ENCODE measurements at places on chromosomes 7 and 10.

GRCh38 chr7:74025146-74025545, 2.8 kb upstream of the ELN start:
- no peak for DNase-seq

GRCh38 chr10:98403812-98404504, 11.0 kb downstream of the PYROXD2 start:
- DNase-seq, result no peak

DNA sequence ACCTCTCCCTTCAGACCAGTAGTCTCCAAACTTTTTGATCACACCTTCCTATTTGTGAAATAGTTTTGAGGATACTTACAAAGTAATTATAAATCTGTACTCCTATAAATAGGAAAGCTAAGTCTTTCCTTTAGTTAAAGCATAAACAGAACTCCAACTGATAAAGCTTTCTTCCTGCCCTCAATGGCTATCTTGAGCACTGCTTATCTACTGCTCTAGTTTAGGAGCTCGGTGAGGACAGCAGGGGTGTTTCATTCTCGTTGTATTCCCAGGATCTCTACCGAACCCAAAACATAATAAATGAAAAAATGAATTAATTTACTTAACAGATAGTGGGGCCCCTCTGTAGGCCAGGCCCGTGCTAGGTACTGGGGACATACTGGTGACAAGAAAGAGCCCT, 17.7 kb downstream of the SORBS1 start:
- no peak for DNase-seq

GRCh38 chr10:14639637-14640036, 135.1 kb downstream of the FAM107B start:
- no peak for DNase-seq

DNA sequence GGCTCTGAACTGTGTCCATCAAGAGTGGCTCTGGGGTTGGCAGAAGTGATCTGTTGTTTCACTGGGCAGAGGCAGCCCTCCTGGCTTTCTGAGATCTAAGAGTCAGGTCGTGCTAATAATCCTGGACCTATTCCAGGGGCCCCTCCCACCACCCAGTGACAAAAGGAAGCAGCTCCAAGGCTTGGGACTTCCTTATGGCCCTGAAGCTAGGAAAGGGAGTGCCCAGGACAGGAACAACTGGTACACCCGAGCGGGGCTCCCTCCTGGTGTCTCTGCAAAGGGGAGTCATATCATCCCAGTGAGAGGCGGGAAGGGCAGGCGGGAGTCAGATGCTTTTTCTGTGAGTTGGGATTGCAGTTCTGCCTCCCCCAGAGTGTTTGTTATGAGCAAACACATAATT, 32.3 kb downstream of the RPS24 start:
- DNase-seq, result no peak

GRCh38 chr10:19500959-19501358, 315.3 kb upstream of the PLXDC2 start:
- no peak for DNase-seq

DNA sequence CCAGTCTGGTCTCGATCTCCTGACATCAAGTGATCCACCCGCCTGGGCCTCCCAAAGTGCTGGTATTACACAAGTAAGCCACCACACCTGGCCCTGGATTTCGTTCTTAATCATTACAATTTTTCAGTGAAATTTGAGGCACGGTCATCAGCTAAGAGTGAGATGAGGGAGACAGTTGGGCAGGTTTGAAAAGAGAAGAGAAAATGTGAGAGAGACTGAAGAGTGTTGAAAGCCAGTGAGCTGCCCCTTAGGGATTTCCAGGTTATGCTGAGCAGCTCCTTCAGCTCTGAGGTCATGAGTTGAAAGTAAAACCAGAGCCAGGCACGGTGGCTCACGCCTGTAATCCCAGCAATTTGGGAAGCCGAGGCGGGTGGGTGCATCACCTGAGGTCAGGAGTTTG, 5.9 kb upstream of the UPF2 start:
- no peak for DNase-seq

- no peak for DNase-seq
Measured at GRCh38 chr10:45505311-45505710, 131.3 kb downstream of the ALOX5 start.

DNA sequence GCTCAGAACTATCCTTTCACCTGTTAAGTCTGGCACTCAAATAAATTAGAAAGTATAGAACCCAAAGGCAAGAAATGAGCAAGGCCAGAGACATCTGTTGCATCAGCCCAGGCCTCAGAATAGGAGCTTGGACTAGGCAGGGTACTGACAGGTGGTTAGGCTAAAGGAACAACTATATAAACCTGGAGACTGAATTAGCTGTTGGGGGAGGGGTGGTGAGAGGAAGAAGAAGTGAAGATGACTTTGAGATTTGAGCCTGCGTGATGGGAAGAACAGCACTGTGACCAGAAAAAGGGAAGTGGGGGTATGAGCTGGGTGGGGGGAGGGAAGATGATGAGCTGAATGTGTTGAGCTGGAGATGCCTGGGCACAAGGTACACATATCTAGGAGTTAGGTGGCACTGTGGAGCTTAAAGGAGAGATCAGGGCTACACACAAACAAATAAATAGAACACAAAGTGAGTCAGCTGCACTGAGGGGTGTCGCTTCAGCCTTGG, 244.7 kb downstream of the PTEN start:
- DNase-seq, result no peak

DNA sequence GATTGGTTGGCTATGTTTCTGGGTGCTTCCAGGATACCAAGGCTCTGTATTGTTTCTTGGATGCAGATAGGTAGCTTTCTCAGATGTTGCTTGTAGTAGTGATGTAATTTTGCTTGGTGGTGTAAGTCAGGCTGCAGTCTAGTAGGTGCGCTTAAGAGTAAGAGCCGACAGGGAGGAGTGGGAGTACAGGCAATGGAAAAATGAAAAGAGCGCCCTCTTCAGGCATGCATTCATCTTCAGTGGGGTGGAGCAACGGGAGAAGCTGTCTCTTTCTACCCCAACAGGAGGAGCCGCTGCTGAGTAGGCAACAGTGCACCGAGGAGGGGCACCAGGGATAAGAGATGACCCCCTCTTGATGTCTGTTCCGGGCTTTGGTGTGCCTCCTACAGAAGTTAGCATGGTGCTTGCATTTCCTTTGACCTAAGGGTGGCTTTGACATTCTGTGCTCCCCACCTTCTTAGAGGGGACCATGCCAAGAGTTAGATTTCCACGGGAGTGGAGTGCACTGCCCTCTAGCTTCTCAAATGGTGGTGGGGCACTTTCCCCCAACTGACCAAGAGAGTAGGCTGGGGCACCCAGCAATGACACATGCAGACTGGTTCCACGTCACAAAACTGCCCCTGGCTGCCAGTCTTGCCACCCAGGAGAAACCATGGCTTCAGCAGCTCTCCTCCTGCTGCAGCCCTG, 56.1 kb downstream of the ZNF783 start:
- DNase-seq, result no peak

DNA sequence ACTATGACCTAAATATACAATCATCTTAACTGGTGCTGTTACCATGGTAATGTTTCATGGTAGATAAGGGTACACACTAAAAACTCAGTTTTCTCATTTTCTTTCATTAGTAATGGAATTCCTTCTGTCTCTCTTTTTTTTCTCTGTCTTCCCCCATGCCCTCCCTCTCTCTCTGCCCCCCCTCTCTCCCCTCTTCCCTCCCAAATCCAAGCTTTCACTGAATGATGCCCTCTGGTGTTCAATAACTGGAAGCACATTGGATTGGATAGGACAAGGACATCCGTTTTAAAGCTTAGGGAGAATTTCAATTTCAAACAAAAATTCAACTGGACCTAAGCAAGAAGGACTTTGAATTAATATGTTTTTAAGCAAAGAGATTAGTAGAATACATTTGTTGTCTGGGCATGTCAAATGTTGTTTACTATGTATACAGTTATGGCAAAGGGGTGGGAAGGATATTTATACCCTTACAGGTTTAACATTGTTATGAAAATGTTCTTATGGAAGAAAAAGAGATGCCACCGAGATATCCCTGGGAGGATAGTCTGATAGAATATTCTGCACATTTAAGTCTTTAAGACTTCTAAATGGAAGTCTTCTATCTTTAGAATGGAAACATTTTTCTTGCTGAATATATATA, 6.1 kb downstream of the CHRM2 start:
- no peak for DNase-seq

DNA sequence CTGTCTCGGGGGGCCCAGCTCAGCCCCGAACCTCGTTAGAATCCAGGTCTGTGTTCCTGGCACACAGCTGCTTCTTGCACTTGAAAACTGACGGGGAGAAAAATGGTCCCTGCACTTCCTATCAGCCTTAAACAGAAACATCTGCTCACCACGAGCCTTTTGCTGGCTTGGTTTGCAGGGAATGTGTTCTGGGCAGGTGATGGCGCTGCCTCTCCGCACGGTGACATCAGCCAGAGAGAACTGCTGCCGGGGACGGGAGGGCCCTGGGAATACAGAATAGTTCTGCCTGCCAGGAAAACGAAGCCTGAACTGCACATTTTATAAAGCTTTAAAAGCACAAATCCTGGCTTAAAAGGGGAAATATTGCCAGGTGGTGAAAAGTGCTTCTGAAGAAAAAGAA, 622.5 kb downstream of the TYW1 start:
- DNase-seq, result no peak

- DNase-seq, result no peak
Measured at GRCh38 chr7:134448356-134449229, 10.3 kb downstream of the AKR1B1 start.

DNA sequence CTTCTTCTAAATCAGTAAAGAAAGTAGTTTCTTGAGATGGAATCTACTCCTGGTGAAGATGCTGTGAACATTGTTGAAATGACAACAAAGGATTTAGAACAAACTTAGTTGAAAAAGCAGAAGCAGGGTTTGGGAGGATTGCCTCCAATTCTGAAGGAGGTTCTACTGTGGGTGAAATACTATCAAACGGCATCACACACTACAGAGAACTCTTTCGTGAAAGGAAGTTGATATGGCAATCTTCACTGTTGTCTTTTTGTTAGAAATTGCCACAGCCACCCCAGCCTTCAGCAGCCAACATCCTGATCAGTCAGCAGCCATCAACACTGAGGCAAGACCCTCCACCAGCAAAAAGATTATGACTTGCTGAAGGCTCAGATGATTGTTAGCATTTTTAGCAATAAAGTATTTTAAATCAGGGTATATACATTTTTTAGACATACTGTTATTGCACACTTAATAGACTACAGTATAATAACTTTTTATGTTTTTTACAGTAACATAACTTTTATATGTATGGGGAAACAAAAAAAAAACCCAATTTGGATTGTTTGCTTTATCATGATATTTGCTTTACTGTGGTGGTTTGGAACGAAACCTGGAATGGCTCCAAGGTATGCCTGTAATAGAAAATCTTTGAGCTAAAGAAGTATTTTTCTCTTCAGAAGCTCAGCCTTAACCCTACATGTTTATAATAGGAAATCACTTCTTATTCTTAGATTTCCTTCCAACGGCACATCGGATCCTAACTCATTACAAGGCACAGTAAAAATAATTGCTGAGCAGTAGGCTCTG, 257.3 kb downstream of the LRMDA start:
- DNase-seq, result no peak

- no peak for DNase-seq
Measured at GRCh38 chr10:103838070-103838395, 17.3 kb downstream of the SH3PXD2A start.

- no peak for DNase-seq
Measured at GRCh38 chr10:88076027-88076880, 212.8 kb downstream of the PTEN start.

GRCh38 chr10:3054851-3055199, 12.5 kb upstream of the PFKP start:
- no peak for DNase-seq

DNA sequence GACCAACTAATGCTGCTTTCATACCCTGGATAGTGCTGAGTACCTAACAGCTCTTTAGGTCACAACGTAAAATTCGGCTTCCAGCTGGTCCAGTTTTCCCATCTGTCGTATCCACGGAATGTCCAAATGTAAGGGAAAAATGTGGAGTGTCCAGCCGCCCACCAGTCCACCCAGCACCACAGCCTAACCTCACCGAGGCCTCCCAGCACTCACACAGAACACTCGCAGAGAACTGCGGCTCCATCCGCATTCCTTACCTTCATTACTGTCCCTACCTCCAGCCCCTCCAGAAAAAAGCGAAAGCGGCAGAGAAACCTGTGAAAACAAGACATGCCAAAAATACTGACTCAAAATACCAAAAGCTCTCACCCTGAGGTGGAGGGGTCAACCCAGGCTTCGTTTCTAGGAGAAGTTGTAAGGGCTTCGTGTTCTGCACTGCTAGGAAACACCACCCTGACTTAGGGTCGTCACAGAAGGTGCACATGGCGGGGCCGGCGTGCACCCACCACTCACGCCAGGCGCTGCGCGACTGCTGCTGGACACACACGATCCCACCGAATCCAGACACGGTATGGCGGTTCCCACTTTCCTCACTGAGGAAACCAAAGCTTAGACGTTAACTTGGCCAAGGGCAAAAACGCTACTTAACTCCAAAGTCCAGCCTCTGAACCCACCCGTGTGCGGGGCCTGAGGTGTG, 73.9 kb downstream of the AMZ1 start:
- no peak for DNase-seq

- DNase-seq, result no peak
Measured at GRCh38 chr10:61989995-61990760, 88.7 kb downstream of the ARID5B start.

GRCh38 chr10:28250782-28251181, 52.1 kb downstream of the MPP7 start:
- no peak for DNase-seq

DNA sequence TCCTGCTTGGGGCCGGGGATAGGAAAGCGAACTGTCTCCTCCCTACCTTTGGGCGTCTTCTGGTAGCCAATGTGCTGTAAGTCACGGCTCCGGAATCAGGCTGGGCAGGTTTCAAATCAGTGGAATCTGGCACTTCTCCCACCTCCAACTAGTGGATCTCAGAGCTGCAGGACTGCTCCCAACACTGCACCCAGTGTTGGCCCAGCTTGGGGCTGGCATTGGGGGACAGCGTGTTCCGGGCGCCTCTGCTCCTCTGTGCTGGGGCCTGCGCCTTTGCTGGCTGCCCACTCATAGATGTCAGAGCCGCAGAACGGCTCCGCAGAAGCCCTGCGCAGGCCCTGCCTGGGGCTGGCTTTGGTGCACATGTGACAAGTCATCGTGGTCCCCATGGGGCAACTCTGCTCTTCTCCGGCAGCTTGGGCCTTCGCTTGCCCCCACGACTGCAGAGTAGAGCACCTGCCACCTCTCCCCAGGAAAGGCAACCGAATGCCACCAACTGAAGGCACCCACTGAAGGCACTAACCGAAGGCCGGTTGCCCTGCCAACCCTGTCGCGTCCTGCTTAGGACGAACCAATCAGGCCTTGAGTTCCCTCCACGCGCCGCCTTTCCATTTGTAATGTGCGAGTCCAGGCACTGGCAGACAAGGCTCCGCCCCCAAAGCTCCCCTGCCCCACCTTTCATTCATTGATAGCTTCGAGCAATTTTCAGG, 85.5 kb upstream of the ABI1 start:
- no peak for DNase-seq

Measured in stimulated activated CD8-positive, alpha-beta memory T cell treated with anti-CD3 and anti-CD28 coated beads, Interleukin-7, amount 100 ng/mL, for 24 hours (primary cell).